ENCODE measurements at places on chromosomes 7 and 10.

DNA sequence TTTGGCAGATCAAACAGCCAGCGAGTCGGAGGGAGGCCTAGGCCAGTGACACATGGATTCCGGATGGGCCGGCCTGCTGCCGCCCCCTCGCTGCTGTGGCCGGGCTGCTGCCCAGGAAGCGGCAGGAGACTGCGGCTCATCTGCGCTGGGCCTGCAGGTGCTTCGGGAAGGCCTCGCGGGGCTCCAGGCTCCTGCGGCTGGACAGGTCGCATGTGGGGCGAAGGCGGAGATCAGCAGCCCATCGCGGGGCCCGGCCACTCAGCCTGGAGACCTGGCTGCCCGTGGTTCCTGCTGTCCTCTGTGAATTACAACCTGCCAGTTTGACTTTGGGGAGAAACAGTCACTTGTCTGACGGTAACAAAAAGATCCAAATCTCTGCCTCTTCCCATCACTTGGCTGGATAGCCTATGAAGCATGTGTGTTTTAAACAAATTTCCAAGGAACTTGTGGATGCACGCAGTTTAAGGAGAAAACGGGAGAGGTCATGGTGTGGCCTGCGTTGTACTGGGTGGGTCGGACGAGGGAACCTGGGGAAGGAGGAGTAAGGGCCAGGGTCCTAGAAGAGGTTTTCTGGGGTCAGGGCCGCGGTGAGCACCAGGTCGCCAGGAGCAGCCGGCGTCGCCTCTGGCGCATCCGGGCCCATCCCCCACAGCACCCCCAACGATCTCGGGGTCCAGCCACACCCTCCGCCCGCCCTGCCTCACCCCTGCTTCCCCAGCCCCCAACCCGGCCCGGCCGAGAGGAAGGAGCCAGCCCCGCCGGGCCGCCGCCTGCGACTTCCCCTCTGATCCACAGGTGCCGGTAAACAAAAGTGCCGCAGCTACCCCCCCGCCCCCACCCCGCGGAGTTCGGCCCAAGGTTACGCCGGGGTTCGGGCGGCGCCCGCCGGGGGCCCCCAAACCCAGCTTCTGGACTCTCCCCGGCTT, 1.6 kb downstream of the SPOCK2 start:
- peak; percentile 10 for DNase-seq

DNA sequence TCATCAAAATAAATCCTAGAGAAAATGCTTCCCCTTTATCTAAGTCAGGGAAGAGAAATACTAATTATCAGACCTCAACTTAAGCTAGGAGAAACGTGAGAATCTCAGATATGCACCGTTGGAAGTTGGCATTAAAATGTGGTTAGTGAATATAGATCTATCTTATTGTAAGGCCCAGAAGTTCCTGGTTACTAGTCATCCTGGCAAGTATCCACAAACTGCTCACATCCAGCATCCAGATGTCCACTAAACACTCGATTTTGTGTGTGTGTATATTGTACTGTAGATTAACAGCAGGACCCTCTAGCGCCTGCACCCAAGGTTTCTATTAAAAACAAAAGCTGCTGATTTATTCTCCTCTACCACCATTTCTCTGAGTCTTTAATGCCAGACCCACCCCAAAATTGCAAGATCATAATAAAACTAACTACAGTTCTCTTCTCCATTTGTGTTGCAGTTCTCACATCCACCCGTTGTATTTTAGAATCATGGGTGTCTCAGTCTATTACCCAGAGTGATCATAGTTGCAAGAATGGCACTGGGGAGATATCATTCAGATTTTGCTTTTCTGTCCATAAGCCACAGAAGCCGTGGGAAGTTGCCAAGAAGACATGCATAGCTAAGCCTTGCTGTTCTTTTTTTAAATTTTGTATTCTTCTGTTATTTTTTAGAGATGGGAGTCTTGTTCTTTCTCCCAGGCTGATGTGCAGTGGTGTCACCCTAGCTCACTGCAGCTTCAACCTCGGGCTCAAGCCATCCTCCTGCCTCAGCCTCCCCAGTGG, 165.4 kb downstream of the KIAA1217 start:
- peak; percentile 36 for DNase-seq

DNA sequence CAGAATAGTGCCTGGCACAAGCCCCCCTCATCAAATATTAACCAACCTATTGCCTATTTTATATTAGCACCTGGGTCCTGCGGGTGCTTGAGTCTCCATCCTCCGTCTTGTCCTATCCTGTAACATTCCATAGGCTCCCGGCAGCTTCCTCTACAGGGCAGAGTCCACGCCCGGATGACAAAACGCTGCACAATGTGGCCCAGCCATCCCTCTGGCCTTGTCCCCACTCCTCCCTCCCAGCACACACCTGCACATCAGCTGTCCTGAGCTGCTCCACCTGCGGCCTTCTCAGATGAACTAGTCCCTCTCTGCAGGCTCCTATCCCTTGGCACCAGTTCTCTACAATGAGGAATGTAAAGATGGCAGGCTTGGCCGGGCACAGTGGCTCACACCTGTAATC, 153.5 kb upstream of the PDE1C start:
- DNase-seq: no peak

- DNase-seq: peak; percentile 81
Measured at GRCh38 chr10:120456626-120457430, at the start of gene PLPP4. TSS of gene PLPP4 (plus strand) at chr10:120457227. CDS start at chr10:120457306, 79 bp downstream.

GRCh38 chr10:2782265-2782664, 285.1 kb upstream of the PFKP start:
- no peak for DNase-seq

GRCh38 chr7:43021431-43021830, 89.3 kb downstream of the MRPL32 start:
- peak; percentile 20 for DNase-seq

DNA sequence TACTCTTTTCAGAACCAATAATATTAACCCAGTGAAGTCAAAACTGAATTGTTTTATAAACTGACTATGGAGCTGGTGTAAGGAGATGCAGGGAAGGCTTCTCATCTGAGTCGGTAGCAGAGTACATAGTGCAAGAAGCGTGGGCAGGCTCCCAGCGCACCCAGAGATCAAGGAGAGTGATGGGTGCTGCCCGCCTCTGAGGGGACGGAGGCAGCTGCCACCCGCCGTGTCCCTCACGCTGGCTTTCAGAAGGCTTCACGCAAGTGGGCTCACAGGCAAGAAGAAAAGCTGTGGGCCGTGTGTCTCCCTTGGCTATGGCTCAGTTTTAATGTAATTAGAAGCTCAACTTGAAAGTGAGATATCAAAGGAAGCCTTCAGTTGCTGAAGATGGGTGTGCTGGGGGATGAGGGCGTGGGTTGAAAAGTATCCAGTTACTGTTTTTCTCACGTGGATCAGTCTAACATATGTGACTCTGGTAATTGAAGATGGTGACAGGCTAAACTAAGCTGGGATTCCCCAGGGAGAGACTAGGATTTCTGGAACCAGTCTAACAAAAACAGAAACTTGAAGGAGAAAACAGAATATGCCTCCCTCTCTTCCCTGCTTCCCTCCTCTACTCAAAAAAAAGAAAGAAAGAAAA, 159.9 kb downstream of the MGMT start:
- no peak for DNase-seq

GRCh38 chr10:132735341-132735775, 50.6 kb downstream of the NKX6-2 start:
- DNase-seq: no peak

- peak; percentile 66 for DNase-seq
Measured at GRCh38 chr7:27547401-27547800, 115.3 kb downstream of the HIBADH start.

DNA sequence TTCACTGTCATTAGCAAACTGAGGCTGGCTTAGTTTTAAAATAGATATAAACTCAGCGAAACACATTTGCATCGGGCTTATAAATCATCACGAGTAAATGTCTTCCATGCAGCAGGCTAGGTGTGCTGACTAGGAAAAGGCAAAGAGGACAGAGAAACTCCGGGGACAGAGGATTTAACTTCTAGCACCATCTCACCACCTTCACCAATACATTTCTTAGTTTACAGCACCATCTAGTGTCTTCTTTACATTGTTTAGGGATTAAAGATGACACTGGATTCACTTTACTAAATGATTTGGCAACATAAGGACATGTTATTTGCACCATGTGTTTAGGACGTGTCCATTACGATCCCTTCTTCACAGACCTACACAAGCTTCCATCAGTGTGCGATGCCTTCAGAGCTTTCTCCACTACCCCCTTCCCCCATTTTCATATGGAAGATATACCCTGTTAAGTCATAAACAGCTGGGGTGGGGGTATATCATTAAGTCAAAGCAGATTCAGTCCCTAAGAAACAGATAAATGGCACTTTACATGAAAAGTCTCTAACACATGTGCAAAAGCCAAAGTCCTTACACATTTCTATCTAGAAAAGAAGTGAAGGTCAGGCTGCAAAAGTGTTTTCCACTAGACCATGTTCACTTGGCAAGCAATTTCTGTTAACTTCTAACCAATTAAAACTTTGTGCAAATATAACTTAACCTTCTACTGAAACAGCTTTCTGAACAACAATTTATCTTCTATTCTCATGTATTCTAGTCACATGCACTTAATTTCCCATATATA, 103.3 kb downstream of the GRB10 start:
- DNase-seq: peak; percentile 47

- DNase-seq: peak; percentile 90
Measured at GRCh38 chr10:69914398-69915214, 112.9 kb downstream of the COL13A1 start.

DNA sequence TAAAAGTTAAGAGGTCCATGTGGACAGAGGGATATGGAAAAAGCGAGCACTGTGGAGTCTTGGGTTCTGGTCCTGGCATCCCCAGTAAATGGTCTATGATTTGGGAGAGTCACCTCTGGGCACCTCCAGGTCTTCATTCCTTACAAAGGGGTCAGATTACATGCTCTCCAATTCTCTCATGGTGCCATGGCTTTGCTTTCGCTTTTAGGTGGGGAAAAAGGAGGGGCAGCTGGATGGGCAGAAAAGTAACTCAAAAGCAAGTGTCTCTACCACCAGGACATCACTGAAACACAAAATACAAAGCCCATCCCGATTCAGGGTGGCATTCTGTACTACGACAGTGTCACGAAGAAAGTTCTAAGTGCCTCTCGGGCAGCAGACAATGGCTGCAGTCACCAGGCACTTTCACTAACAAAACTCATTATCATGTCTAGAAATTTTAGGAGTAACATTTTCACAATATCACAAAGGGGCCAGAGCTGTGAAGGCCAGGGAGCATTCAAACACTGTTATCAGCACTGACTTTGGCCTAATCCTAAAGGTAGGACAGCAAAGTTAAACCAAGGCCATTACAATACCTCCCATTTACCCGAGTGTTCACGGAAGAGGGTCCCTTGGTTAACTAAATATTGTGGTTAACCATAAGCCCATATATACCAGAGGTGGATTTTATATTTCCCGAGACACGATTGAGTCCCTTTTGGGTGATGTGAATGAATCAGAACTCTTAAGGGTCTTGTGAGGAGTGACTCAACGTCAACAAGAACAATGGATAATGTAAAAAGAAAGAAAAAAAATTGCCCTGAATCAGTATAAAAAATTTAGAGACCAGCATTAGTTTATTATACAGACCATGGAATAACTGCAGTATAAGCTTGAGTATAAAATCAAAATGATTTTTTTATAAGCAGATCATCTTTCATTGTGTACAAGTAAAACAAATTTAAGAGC, 2.5 kb downstream of the PSAP start:
- no peak for DNase-seq

GRCh38 chr7:29381206-29382094, 182.2 kb upstream of the PRR15 start:
- DNase-seq: no peak

- no peak for DNase-seq
Measured at GRCh38 chr10:34722404-34722803, 92.7 kb downstream of the PARD3 start.

GRCh38 chr10:3931224-3931623, 146.2 kb upstream of the KLF6 start:
- DNase-seq: no peak

DNA sequence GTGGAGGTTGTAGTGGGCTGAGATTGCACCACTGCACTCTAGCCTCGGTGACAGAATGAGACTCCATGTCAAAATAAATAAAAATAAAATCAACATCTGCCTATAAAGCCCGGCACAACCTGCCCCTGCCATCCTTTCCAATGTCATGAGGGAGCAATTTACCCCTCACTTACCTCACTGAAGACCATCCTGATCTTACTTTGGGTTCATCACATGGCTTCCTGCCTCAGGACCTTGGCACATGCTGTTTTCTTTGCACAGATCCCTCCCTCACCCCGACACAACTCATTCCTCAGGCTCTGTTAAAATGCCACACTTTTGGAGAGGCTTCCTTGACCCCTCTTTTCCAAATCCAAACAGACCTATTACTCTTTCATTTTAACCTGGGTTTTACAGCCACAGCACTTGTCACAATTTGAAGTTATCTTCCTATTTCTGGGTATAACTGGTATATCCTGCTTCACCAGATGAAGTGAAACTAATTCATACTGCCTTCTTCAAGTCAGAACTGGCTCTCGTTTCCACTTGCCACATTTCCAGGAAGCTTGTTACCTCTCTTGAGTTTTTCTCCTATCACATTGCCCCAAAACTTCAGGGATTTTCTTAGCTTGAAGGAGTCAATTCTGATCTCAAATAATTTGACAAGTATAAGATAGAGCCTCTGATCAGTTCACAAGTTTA, 69.3 kb upstream of the PARD3 start:
- no peak for DNase-seq

- DNase-seq: no peak
Measured at GRCh38 chr7:73974101-73974947, 53.6 kb upstream of the ELN start.

GRCh38 chr10:29681676-29682448, 47.1 kb upstream of the SVIL start:
- DNase-seq: no peak

DNA sequence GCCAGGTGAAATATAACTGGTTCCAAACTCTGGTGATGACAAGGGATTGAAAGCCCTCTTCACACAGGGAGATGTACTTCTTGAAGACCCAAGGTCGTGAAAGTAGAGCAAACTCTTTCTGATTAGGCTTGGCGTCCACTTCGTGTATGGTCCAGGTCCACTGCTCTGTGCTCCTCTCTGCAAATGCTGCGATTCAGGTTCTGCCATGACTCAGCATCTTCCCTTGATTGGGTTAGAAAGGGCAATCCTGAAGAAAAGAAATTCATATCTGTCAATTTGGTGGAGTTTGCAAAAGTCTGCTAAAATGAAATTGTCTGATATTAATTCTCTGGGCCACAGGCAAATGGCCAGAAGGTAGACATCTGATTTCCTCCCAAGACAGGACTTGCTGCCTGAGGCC, 431.4 kb downstream of the ACTR3B start:
- DNase-seq: no peak

- DNase-seq: peak; percentile 74
Measured at GRCh38 chr7:101093906-101094305, 8.6 kb downstream of the TRIM56 start.
